ENCODE measurements at places on chromosomes 2 and 18.

DNA sequence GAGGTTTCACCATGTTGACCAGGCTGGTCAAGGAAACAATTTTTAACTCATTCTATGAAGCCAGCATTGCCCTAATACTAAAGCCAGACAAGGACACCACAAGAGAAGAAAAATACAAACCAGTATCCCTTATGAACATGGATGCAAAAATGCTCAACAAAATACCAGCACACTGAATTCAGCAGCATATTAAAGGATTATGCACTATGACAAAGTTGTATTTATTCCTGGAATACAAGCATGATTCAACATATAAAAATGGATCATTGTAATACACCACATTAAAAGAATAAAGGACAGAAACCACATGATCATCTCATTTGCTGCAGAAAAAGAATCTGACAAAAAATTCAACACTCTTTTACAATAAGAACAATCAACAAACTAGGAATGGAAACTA, 138.7 kb downstream of the RAB3GAP1 start:
- no peak for DNase-seq

DNA sequence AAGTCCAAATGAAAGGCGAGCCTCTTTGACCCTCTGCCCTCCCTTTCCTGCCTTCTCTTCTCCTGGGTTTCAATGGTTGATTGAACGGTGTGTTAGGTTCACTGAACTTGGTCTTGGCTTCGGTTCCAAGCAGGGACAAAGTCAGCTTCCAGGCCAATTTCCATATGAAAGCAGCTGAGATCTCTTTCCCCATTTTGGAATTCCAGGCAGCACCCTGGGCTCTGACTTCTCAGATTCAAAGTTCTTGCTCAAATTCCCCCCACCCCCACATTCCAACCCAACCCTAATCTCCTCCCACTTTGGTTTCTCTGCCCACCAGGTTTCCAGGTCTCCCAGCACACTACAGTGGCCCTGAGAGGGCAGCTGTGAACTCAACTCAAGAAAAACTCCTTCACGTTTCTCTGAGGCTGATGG, 231.0 kb downstream of the INSIG2 start:
- DNase-seq = no peak

DNA sequence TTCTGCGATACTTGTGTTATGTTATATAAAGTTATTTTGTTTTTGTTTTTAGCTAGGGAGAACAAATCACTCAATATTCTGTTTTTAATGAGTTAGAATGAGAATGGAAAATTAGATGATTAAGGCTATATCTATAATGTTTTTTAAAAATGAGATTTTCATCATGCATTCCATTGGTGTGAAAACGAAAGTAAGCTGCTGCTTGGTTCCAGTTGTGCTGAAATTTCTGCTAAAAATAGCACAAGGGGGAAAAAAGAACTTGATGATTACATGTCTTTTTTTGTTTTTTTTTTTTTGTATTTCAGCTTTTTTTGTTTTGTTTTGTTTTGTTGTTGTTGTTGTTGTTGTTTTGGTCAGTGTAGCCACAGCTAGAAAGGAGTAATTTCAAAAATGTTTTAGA, 242.6 kb upstream of the KCNJ3 start:
- no peak for DNase-seq

DNA sequence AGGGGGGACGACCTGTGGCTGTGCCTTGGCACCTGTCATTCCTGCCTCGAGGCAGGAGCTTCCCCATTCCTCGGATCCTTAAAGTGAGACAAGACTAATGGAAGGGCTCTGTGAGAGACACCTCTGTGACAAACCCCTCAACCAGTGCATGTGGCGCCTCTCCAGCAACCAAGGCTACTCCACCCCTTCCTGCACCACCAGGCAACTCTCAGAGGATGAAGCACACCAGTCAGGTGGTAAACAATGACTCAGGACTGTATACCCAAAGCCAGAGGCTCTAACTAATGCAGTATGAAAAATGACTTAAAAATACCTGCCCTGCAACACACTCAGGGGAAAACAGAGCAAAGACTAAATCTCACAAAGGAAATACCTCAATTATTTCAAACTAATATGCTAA, 136.9 kb downstream of the UXS1 start:
- peak; percentile 48 for DNase-seq

DNA sequence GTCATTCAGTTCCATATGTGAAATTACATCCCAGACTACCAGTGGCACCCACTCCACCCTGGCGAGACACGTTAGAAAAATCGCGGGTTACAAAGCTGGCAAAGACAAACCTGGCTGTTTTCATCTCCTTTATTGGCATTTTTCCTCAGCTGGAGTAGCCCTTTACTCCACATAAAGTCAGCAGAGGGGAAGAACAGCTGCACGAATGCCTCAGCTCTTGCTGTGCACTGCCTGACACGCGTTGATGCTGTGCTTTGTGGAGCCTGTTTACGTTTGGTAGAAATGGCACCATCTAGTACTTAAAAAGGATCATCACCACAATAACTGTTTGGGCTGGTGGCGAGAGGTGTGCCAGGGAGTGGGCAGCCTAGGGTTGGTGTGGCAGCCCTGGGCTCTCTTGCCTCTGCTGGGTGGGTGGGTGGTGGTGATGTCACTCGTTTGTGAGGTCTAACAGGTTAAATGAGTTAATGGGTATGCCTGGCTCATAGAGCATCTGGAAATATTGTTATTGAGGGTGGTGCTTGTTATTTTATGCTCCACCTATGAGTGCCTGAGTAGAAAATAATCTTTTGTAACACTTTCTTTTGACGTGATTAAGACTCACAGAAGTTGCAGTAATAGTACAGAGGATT, 16.4 kb downstream of the FARP2 start:
- DNase-seq = no peak

- no peak for DNase-seq
Measured at GRCh38 chr2:164542581-164543021, 78.7 kb downstream of the GRB14 start.

DNA sequence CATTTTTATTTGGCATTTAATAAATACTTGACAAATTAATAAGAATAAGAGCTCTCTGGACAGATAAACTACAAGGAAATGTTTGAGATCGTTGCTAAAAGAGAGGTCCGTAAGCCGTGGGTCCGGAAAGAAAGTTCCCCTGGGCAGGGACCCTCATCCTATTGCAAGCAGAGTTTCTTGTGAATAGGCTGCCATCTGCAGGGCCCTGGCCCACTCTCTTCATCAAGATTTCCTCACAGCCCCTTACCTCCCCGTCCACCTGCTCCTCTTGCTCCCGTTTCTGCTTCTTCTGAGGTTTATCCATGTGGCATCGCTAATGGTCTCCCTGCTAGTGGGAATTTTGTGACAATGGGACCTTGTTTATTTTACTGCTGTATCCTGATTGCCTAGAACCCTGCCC, 30.1 kb upstream of the MC5R start:
- no peak for DNase-seq

DNA sequence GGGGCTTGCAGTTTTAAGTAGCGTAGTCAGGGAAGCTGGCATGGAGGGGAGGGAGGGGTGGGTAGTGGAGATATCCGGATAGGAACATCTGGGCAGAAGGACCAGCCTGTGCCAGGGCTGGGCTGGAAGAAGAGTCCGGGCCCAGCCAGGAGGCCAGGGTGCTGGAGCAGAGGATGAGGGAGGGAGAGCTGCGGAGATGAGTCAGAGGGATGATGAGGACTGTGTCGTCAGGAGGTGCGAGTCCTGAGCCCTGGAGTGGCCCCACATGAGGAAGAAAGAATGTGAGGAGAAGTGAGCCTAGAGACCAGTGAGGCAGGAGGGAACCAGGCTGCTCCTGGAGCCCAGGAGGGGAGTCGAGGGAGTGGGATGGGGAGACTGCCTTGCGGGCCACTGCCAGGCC, 82.4 kb downstream of the CTIF start:
- no peak for DNase-seq

- no peak for DNase-seq
Measured at GRCh38 chr2:127220768-127221527, 849 bp upstream of the CYP27C1 start.

All from CD4-positive, CD25-positive, alpha-beta regulatory T cell (primary cell).